ENCODE measurements at places on chromosomes 11 and 22. TPM values are rescaled to one million over a fixed set of nuclear protein-coding genes. Genes with fewer than 3 reads are reported as not detected.

DNA sequence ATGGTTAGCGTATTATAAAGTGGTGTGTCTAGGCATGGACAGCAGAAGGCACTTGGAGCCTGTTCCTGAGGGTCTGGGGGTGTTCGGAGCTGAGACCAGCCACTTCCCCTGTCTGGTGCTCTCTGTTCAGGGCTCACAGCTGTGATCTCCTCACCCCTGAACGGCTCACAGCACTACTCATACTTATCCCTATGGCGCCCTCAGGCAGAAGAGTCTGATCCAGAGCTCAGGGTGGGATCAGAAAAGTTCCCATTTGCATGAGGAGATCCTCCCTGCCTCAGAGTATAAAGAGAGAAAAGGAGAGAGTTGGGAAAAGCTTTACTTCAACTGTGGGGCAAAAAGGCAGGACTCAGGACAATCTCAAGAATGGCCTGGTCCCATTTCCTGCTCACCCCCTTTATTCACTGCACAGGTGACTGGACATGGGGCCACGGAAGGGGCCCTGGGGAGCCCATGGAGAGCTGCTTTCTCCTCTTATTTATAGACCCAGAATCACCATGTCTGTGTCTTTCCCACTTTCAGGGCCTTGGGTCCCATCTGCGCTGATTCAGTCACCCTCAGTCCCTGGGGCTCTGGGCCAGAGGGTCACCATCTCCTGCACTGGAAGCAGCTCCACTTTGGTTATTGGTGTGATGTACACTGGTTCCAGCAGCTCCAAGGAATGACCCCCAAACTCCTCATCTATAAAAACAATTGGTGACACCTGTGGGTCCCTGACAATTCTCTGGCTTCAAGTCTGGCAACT, 97.0 kb upstream of the TOP3B start:
- DNase-seq = no peak

- DNase-seq = no peak
Observed at GRCh38 chr11:128662076-128662475, 31.8 kb upstream of the FLI1 start.

DNA sequence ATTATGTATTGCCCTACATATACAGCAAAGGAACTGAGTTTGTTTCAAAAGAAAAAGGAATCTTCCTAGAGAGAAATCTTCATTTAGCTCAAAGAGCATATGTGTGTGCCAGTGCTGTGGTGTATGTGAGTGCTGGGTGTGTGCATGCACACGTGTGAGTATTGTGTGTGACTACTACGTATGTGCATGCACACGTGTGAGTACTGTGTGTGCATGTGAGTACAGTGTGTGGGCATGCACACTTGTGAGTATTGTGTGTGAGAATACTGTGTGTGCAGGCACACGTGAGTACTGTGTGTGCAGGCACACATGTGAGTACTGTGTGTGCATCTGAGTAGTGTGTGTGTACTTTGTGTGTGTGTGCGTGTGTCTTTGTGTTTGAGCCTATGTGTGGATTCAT, 651.0 kb upstream of the B3GAT1 start:
- DNase-seq = no peak

GRCh38 chr11:122140500-122140899, 24.5 kb upstream of the BLID start:
- DNase-seq = peak; percentile 93

DNA sequence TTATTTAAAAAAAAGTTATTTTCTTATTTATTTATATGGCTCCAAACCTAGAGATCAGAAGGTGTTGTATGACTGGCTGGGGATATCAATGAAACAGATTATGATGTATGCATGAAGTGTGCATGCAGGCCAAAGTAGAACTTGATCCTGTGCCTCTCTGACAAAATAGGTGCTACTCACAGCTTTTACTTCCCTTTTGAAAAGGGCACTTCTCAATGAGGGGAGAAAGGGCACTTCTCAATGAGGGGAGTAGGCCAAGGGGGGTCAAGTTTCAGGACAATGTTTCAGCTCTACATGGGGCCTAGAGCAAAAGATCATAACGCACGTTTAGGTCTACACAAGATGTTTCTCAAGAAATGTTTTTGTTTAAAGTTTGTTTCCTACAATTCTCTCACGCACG, 397.5 kb downstream of the ETS1 start:
- DNase-seq = no peak

- DNase-seq = no peak
Observed at GRCh38 chr22:32880893-32881596, 79.5 kb downstream of the TIMP3 start.

DEUP1 gene
- total RNA-seq = 0.26 TPM

TRIM48 gene
- not detected for total RNA-seq
